ENCODE measurements at places on chromosomes 7 and 10.

GRCh38 chr10:127149501-127150081, 46.8 kb downstream of the INSYN2A start:
- no peak for DNase-seq

DNA sequence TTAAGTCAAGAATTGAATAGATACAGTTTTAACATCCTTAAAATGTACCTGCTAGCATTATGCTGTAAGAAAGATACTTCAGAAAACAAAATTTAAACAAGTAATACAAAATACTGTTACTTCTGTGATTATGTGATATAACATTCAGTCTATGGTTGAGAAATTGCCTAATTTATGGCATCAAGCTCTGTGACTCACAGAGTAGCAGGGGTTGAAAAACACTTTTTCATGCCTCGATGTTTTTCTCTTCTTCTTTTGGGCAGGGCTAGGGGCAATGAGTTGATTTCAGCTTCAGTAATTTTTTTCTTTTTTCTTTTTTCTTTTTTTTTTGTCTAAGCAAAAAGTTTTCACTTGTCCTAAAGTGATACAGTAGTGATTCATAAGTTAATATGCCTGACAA, 209.2 kb downstream of the MBL2 start:
- DNase-seq: no peak

- DNase-seq: no peak
These were observed 19.5 kb upstream of the PCBD1 start for GRCh38 chr10:70907637-70908405.

- no peak for DNase-seq
These were observed 229.0 kb downstream of the STK31 start for GRCh38 chr7:23938937-23939552.

DNA sequence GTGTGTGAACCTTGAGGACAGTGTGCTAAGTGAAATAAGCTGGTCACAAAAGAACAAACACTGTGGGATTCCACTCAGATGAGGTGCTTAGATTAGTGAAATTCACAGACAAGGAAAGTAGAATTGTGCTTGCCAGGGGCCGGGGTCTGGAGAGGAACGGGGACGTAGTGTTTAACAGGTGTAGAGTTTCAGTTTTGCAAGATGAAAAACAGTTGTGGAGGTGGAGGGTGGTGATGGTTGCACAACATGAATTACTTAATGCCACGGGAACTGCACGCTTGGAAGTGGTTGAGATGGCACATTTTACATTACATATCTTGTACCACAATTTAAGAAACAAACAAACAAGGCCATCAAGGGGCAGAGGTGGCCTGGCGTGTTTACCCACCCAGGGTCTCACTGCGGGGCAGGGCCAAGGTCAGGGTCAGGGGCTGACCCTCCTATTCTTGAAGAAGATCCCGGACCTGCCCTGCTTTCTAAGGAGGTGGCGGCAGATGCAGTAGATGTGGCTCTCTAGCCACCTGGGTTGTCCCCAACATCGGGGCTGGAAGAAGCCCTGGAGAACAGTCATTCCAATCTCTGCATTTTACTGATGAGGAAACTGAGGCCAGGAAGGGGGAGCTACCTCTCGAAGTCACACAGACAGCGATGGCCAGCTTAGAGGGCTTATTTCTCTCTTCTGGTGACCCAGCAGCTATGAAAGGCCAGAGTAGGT, 91.5 kb upstream of the LRRC4 start:
- DNase-seq: no peak

GRCh38 chr7:22681312-22681711, 45.7 kb upstream of the IL6 start:
- no peak for DNase-seq

- DNase-seq: no peak
These were observed 108.6 kb downstream of the DNAJB6 start for GRCh38 chr7:157445246-157445955.

DNA sequence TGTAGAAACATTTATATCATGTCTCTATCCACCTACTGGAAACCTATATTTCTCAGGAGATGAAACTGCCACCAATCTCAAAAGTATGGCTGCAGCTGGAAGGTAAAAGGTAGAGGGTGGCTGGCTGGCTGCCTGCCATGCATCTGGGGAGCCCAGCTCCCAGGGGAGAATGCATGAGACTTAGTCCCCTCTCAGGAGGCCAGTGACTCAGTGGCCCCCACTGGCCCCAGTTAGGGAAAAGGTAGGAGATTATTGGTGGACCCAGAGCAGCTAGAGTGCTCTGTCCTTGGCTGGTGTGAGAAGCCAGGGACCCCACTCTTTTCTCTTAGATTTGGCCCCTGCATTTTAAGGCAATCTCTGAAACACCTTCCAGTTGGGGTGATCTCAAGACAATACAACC, 6.8 kb upstream of the NKX2-3 start:
- no peak for DNase-seq

DNA sequence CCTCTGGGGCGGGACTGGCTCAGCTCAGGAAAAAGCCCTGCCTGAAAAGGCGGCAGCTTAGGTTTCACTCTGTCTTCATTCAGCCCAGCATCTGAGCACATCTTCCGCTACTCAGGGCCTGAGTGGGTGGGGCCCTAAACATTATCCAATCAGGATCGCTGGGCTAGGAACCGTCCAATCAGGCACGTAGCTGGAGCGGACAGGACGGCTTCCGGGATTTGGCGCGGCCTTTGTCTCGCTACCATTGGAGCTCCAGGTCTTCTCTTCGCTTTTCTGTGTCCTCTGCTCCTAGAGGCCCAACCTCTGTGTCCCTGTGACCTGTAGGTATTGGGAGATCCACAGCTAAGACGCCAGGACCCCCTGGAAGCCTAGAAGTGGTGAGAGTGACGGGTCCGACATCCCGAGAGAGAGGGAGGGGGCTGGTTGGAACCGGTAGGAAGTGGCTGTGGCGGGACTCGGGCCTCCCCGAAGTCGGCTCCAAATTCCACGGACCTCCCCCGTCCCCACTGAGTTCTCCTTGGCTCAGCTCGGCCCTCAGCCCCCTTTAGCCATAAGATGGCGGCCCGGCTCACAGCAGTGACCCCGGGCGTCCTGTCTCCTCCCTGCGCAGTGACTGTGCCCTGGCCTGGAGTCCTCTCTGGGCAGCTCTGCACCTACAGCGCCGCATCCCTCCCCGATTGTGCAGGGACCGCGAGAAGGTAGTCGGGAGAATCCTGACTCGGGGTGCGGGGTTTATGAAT, 99.1 kb downstream of the ZNF680 start:
- DNase-seq: no peak

Measured in stimulated activated CD4-positive, alpha-beta T cell treated with anti-CD3 and anti-CD28 coated beads, Interleukin-2, amount 100 ng/mL, for 4 hours (primary cell).